ENCODE measurements at places on chromosomes 16 and 17.

GRCh38 chr17:77503916-77504651, 363.3 kb downstream of the SEC14L1 start:
- DNase-seq = no peak

DNA sequence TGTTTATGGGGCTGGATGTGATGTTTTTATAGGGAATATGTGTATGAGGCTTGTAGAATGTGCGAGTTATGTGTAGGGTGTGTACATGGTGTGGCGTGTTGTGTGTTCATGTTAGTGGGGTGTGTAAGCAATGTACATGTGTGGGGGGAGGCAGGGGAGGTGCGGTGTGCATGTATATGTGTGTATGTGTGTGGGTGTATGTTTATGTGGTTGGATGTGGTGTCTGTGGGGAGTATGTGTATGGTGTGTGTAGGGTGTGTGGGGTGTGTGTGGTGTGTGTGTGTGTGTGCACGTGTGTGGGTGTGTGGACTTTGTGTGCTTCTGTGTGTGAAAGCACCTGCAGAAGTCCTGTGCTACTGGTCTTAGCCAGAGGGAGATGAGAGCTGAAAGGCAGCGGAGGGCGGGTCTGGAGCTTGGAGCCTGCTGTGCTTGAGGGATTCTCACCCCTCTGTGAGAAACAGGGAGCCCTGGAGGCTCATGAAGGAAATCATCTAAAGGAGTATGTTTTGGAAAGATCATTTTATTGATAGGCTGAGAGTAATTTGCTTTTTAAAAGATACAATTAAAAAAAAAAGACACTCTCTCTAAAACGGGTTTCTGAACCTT, 222.7 kb downstream of the HS3ST4 start:
- DNase-seq = no peak

GRCh38 chr17:78677303-78678221, 100.4 kb upstream of the DNAH17 start:
- DNase-seq = no peak

GRCh38 chr17:76585649-76586593, at the start of gene ST6GALNAC2:
Gene ST6GALNAC2, minus strand, starts transcription at chr17:76585860. Its CDS starts 52 bp downstream, at chr17:76585808.
- no peak for DNase-seq

DNA sequence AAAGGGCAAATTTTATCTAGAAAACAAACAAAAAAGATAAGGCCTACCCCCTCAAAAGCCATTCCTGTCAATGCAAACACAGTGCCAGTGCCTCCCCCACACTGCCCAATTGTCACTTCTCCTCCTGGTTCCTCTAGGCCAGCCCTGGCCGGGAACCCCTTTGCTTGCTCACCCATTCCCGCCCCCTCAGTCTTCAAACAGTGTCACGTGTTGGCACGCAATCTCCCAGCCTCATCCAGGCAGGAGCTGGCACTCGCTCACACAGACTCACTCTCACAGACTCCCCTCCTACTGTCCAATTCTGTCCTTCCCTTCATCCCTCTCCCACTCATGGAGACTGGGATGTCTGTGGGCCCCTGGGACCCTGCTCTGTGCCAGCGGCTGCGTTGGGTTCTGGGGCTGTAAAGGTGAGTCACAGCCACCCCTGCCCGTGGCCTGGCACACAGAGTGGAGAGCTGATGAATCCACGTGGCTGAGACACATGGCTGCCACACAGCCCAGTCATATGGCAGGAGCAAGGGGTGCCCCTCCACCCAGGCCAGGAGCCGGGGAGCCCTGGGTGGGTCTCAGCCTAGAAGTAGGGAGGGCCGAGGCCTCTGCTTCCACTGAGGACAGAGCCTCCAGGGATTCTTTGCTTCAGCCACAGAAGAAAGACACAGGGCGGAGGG, 54.8 kb downstream of the VAC14 start:
- no peak for DNase-seq

GRCh38 chr16:60230666-60231065, 1496.5 kb upstream of the GOT2 start:
- DNase-seq = no peak

GRCh38 chr16:89139907-89140361, 31.6 kb upstream of the CDH15 start:
- DNase-seq = no peak

DNA sequence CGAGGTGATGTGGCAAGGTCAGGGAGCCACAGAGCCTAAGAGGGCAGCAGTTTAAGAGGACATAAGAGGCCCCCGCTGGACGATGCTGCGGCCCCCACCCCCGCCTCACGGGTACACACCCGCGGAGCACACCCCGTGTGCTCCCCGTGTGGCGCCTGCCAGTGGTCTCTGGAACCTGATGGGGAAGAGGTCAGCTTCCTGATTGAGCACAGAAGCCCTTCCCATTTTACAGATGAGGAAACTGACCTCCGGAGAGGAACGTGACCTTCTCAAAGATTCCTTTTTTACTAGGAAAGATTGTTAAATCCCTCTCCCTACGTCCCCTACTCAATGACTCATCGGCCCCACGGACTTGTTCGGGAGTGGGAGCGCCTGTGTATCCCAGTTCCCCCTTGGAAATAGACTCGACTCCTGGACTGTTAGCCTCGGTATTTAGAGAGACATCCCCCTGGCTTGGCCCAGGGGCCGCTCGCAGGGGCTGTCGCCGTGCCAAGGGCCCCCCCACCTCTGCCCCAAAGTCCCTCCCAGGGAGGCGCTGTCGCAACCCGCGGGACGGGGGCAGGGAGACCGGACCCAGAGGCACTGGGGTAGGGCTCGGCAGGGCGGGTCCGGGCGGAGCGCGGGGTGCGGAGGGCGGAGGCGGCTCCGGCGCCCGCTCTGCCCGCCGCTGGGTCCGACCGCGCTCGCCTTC, at the start of gene ABCC3:
ABCC3 (plus strand) TSS at position 658 of the 691 bp plus-strand sequence. CDS start 56 bp downstream, outside the sequence.
- no peak for DNase-seq

Data from cortex of kidney (tissue), 1 donor.